Stimulated activated CD8-positive, alpha-beta memory T cell treated with anti-CD3 and anti-CD28 coated beads, Interleukin-4, amount 100 ng/mL, for 4 hours (primary cell): ENCODE measurements at places on chromosomes 13 and 19.

DNA sequence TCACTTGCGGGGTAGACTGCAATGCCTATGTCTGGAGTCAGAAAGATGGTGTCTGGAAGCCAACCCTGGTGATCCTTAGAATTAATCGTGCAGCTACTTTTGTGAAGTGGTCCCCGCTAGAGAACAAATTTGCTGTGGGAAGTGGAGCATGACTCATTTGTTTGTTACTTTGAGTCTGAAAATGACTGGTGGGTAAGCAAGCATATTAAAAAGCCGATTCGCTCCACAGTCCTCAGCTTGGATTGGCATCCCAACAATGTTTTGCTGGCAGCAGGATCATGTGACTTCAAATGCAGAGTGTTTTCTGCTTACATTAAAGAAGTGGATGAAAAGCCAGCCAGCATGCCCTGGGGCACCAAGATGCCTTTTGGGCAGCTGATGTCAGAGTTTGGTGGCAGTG is 9.5 kb upstream of the ERVV-1 start:
- no peak for DNase-seq

- DNase-seq: no peak
Observed at GRCh38 chr13:38759390-38759789, 72.5 kb downstream of the FREM2 start.

- no peak for DNase-seq
Observed at GRCh38 chr19:4620675-4621074, 18.6 kb upstream of the TNFAIP8L1 start.

DNA sequence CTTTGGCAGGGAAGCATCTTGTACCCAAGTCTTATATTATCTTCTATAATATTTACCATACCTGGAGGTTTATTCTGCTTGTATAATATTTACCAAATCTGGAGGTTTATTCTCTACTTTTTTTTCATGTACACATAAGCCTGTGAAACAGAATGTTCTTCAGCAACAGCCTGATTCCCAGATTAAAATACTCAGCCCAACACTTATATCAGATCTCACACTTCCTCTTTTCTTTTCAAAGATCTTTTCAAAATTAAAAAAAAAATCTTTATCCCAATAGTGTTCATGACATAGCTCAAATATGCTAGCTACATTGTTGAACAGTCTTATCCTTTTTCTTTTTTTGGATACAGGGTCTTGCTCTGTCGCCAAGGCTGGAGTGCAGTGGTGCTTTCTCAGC is 300.7 kb downstream of the LMO7 start:
- DNase-seq: no peak

- no peak for DNase-seq
Observed at GRCh38 chr13:63942372-63942771, 2526.7 kb upstream of the PCDH20 start.

GRCh38 chr13:26590951-26591350 is 33.5 kb downstream of the WASF3 start:
- no peak for DNase-seq

DNA sequence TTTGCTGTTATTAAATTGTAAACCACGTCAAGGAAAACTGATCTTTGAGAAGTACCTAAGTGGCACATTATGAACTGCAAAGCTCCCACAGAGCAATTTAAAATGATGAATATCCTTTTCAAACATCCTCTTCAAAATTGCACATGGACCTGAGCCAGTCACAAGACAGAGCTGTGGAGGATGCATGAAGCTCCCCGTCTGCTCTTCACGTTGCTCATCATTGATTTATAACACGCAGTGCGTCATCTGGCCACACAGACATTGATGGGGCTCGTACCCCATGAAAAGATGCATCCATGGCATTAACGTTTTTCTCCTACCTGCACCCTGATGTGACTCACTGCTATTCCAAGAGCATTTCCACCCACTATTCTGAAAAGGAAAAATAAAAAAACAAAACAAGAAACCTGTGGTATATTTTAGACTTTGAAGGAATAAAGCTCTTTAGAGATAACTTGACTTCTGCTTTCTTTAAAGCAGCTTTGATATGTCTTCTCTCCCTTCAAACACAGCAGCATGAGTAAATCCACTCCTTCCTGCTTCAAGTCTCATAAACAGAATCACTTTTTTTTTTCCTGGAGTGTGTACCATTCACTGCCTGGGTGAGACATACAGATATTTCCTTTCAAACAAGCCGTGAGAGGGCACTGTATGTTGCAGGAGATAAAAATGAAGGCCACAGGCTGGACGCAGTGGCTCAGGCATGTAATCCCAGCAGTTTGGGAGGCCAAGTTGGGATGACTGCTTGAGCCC is 7.2 kb upstream of the SERTM1 start:
- DNase-seq: no peak

GRCh38 chr19:18514800-18515682 is 6.8 kb downstream of the ELL start:
- no peak for DNase-seq

DNA sequence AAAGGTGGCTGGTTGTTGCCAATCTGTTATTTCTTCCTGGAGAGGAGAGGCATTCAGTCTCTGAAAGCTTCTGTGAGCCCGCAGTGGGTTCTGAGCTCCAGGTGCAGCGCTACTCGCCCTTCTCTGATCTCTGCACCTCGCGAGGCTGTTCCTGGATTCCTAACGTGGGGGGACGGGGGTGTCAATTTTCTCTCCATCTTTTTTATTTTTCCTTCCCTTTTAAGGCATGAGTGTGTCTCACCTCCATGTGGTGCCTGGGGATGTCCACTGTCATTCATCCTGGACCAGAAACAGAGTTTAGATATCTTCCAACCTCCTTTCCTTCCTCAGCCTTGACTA is 626 bp downstream of the ZNF233 start:
- DNase-seq: no peak

- no peak for DNase-seq
Observed at GRCh38 chr13:101018720-101019119, 344.1 kb upstream of the TMTC4 start.

GRCh38 chr13:63092456-63092855 is 1676.8 kb upstream of the PCDH20 start:
- no peak for DNase-seq

DNA sequence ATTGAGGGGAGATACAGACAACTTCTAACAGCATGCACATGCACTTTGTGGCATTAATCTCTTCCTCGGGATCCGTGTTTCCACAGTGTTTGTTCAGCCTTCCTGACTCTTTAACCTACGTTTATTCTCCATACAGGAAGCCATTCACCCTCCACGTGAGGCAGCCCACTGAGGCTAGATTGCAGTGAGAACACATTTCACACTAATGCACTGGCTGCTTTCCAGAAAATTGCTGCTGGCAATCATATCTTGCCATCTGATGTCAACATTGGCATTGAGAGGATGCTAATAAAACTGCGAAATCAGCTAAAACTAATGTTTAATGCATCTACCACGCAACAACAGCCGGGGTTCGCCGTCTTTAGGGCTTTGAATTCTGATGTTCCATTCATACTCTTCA is 30.0 kb downstream of the DCLK1 start:
- DNase-seq: no peak

- no peak for DNase-seq
Observed at GRCh38 chr13:39692660-39693438, 37.4 kb downstream of the COG6 start.

- DNase-seq: no peak
Observed at GRCh38 chr13:90084684-90085290, 1262.7 kb upstream of the MIR17HG start.

DNA sequence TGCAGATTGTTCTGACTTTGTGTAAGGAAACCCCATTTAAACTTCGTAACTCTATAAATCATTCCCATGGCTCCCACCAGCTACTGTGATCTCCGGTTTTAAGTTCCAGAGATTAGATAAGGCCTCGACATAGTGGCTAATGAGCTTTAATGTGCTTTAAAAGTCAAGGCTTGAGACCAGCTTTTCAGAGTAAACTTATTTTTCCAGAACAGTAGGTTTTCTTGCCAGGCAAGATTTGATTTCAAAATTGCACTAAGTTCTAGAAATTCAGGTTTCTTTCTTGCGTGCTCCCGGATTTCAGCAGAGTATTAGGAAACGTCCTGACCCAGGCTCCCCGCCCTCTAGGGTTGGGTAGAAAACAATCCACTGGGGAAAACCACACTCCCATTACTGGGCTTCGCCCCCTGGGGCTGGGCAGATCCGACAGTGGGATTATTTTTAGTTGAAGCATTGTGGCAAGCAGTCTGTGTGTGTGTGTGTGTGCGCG is 43.3 kb downstream of the CRYL1 start:
- DNase-seq: no peak
